ENCODE measurements at places on chromosomes 2 and 18.
A peak's percentile ranks its signal among the peaks of the same experiment; 100 is the strongest.

DNA sequence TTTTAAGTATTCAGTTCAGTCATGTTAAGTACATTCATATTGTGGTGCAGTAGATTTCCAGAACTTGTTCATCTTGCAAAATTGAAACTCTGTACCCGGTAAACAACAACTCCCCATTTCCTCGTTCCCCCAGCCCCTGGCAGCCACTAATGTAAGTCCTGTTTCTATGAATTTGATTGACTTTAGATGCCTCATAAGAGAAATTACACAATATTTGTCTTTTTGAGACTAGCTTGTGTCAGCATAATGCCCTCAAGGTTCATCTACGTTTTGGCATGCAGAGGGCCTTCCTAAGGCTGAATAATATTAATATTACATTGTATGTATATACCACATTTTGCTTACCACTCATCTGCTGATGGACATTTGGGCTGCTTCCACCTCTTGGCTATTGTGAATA, 30.9 kb downstream of the METTL21A start:
- no peak for DNase-seq

- peak; percentile 83 for DNase-seq
These were observed 8.7 kb upstream of the AAK1 start for GRCh38 chr2:69652206-69652605.

DNA sequence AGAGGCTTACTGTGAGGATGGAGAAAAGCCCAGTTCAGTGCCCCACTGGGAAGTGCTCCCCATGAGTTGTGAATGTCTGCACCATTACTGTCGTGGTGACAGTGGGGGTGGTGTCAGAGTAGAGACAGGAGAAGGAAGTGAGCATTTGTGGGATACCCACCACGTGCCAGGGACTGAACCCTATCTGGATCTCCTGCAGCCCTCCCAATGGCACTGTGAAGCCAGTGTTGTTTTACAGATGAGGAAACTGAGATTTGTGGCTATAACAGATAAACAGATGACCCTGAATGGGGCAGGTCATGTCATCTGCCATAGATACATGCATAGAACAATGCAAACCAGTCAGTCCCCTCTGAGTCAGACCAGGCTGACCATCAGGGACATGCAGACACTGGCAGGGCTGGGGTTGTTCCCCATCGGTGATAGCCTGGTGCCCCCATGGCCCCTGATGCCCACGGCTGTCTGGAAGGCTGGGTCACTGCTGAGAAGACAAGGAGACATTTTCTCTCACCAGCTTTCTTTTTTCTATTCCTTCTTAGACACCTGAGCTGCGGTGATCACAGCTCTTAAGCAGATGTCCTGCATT, 60.8 kb downstream of the EMILIN2 start:
- no peak for DNase-seq

DNA sequence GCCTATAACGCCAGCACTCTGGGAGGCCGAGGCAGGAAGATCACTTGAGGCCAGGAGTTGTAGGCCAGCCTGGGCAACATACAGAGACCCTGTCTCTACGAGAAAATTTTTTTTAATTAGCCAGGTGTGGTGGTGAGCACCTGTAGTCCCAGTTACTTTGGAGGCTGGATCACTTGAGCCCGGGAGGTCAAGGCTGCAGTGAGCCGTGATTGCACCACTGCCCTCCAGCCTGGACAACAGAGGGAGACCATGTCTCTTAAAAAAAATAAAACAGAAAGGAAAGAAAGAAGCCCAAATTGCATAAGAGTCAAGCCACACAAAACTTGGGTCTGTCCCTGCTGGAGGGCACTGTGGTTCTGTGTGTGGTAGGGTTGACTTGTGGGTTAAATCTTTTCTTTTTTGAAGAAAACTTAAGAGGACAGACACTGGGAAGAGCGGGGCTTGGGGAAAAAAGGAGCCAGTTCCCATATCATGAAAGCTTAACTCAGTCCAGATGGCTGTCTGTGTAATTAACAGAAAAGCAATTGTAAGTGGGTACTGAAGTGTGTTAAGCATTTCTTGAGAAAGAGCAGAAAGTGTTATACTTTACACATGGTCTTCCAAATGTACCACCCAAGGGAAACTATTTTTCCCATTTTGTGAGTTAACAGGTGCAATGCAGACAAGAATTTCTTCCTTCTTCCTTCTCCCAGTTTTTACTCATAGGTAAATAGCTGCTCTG, 115.1 kb downstream of the ALPK2 start:
- no peak for DNase-seq

GRCh38 chr2:234292962-234293243, 204.0 kb downstream of the ARL4C start:
- DNase-seq = no peak

- DNase-seq = no peak
These were observed 257.1 kb downstream of the MYO3B start for GRCh38 chr2:170434900-170435621.

DNA sequence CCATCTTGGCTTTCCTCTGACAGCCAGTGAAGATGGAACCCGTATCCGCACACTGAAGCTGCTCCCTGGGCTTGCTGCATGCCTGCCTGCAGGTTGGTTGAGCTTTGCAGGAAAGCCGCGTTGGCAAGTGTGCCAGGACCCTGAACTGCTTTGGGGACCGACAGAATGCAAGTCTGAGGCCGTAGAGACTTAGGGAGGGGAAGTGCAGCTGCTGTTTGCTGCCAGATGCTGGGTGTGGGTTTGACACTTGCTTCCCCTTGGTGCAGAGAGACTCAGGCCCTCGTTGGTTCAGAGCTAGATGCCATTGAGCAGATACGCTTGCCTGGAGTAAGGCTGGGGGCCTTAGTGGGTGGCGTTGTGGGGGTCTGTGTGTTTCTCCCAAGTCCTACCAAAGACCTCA, 13.1 kb upstream of the PHLPP1 start:
- no peak for DNase-seq

GRCh38 chr2:223751012-223751411, 86.4 kb downstream of the AP1S3 start:
- peak; percentile 15 for DNase-seq

DNA sequence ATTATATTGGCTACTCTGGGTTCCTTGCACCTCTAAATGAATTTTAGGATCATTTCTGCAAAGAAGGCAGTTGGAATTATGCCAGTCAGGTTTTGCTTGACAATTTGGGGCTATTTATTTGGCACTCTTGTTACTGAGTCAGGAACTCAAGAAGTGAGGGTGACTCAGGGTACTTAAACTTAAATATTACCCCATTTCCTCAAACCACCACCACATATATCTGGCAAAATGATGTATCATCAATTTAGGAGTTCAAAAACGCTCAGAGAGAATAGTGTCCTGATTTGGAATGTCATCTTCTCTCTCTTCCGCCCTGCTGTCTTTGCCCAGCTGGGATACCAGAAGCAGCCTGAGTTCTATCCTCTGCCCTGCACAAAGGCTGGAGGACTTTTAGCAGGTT, 2.4 kb upstream of the THNSL2 start:
- no peak for DNase-seq

GRCh38 chr18:56853961-56854360, 202.8 kb downstream of the WDR7 start:
- DNase-seq = no peak

GRCh38 chr2:181724662-181725061, 44.3 kb upstream of the NEUROD1 start:
- no peak for DNase-seq

DNA sequence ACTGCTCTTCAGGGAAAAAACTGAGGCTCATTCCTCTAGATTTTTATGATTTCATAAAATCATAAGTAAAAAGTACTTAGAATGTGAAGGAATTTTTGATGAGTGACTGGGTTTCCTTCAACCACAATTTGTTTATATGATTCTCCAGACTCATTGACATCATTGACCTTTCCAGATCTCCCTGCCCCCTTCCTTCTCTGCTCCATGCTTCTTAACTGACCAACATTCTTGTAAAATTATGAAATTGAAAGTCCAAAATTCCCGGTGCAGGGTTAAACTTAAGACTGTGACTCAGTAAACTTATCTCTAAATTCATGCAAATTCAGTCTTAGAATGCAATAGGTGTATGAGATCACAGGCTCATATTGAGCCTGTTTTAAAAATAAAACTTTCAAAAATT, 648.9 kb downstream of the TDRD15 start:
- no peak for DNase-seq

GRCh38 chr2:81675641-81676040, 1371.1 kb upstream of the LRRTM1 start:
- no peak for DNase-seq

- DNase-seq = no peak
These were observed 199.2 kb upstream of the TNP1 start for GRCh38 chr2:217058791-217059755.
